Left cardiac atrium (tissue), 4 donors: ENCODE measurements at places on chromosomes 1 and 21. TPM values are rescaled to one million over a fixed set of nuclear protein-coding genes. Genes with fewer than 3 reads are reported as not detected.

- DNase-seq, result no peak
These were observed 41.9 kb upstream of the CNTN2 start for GRCh38 chr1:205001162-205001561.

DNA sequence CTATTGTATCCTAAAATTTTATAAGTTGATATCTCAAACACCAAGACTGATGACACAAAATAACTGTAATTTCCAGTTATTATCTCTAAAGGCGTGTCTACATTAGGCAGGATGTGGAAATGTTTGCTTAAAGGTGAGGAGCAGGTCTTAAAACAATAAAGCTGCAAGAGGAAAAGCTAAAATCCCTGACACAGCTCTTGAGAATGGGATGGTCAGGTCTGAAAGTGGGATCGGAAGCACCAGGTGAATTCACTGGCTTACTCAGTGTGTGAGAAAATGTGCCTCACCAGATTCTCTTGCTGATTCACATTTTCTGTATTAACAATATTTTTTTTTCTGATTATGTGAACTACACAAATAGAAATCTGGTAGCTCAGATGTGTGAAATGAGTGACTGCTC, 421.9 kb upstream of the ADAMTS5 start:
- DNase-seq, result no peak

DNA sequence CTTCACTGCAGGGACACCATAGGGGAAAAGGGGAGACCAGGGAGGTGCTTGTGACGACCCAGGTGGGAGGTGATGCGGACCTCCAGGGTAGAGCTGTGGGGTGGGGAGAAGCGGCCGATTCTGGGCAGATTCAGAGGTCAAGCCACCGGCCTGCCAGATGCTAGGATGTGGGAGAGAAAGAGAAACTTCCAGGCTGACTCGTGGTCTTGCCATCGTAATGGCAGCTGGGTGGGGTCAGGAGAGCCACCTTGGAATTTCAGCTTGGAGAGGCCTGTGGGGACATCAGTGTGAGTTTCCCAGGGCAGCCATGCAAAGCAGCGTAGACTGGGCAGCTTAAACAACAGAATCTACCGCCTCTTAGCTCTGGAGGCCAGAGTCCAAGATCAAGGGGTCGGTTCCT, 258.0 kb upstream of the VAMP3 start:
- DNase-seq, result no peak

The TRIM67 gene
- total RNA-seq, result 0.12 TPM

The NID1 gene
- 86.8 TPM for total RNA-seq
